GM23248 (cell line): ENCODE measurements at places on chromosomes 13 and 19. TPM values are rescaled to one million over a fixed set of nuclear protein-coding genes. Genes with fewer than 3 reads are reported as not detected.

The PSG6 gene
- 1.2 and 1.8 TPM in 2 replicates for polyA plus RNA-seq

The CD33 gene
- polyA plus RNA-seq: 0.30 TPM in 1 of 2 replicates, not detected in the other

The ELF1 gene
- polyA plus RNA-seq: 39.9 and 42.7 TPM in 2 replicates

The ALOX5AP gene
- polyA plus RNA-seq: 0.49 and 0.58 TPM in 2 replicates

The C19orf18 gene
- polyA plus RNA-seq: 0.79 and 1.0 TPM in 2 replicates

The FPR2 gene
- not detected in 2 replicates for polyA plus RNA-seq

The APC2 gene
- polyA plus RNA-seq: 0.10 and 0.11 TPM in 2 replicates

The PDCD5 gene
- polyA plus RNA-seq: 296 and 309 TPM in 2 replicates

The ZNF563 gene
- polyA plus RNA-seq: 2.6 and 2.8 TPM in 2 replicates

DNA sequence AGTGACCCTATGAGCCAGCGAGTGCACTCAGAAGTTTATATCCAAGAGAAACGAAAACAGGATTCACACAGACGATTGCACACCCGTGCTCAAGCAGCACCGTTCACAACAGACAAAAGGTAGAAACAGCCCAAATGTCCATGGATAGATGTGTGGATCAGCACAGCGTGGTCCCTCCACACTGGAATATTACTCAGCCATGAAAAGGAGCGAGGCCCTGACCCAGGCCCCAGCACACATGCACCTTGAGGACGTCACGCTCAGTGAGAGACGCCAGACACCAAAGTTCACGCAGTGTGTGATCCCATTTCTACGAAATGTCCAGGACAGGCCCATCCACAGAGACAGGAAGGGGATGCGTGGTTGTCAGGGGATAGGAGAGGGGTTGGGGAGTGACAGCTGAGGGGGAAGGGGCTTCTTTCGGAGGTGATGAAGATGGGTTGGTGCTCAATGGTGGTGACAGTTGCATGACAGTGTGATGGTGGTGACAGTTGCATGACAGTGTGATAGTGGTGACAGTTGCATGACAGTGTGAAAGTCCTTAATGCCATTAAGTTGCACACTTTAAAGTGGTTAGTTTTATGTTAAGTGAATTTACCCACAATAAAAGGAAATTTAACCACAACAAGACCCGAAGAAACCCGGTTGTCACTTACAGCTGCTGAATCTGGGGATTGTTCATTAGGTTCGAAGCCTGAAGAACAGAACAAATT is 18.9 kb upstream of the SLC39A3 start:
- no peak for DNase-seq

DNA sequence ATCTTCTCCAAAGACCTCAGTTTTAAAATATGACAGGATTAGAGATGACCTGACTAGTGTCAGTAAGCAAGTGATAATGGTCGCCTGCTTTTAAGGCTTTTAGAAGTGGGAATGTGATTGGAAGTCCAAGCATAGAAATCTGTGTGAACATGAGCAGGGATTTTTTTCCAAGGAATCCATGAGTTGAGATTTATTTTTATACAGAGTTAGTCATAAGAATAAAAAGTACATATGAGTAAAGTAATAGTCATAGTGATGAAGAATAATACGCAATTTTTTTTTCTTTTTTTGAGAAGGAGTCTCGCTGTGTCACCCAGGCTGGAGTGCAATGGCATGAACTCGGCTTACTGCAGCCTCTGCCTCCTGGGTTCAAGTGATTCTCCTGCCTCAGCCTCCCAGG is 1.6 kb downstream of the ZNF546 start:
- DNase-seq: peak; percentile 63

GRCh38 chr19:10113964-10114650 is 2.6 kb downstream of the P2RY11 start:
- DNase-seq: peak; percentile 18

DNA sequence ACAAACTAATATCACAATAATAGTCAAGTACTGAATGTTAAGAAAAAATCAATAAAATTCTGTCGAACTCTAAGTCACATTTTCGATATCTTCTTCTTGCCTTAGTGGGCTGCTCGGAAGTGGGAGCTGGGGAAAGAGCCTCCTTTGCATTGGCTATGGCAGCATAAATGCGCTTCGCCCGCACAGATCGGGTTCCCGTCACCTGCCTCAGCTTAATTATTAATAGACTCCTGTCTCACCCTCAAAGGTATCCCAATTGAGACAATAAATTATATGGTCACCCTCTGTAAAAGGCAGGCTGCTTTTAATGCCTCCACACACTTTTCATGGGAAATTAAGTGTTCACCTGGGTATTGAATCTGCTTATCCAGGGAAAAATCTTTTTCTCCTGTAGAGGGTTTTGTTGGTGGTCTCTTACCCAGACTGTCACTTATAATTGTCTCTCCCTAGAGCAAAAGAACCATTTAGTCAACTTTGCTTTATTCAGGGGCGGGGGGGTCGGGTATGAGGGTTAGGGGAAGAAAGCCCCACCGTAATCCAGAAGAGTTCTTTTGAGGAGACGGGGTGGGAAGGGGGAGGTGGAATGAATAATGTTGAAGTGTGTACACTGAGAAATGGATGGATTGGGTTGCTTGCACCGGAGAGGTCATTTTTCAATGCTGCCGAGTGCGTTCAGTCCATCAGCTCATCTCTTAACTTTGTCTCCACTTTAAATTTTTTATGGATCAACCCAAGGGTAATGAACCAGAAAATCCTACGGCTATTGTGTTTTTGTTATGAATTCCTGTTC is 682.6 kb upstream of the SGCG start:
- no peak for DNase-seq

DNA sequence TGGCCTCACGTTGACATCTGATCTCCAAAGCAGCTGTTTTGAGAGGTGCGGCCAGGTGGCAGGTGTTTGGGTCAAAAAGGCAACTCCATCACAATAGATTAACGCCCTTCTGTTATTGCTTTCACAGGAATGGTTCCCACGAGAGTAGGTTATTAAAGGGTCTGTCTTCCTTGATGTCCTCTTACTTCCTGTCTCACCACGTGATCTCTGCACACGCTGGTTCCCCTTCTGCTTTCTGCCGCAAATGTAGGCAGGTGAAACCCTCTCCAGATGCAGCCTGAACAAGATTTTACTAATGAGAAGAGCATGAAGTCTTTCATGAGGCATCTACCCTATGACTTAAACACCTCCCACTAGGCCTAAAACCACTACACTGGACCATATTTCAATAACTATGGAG is 22.8 kb upstream of the ZNF564 start:
- no peak for DNase-seq

GRCh38 chr13:29958476-29958875 is 108.1 kb upstream of the UBL3 start:
- DNase-seq: no peak

- DNase-seq: peak; percentile 88
Observed at GRCh38 chr13:28716511-28716910, 2.3 kb downstream of the SLC46A3 start.

GRCh38 chr19:56603829-56604228 is 8.7 kb downstream of the ZNF71 start:
- peak; percentile 57 for DNase-seq

DNA sequence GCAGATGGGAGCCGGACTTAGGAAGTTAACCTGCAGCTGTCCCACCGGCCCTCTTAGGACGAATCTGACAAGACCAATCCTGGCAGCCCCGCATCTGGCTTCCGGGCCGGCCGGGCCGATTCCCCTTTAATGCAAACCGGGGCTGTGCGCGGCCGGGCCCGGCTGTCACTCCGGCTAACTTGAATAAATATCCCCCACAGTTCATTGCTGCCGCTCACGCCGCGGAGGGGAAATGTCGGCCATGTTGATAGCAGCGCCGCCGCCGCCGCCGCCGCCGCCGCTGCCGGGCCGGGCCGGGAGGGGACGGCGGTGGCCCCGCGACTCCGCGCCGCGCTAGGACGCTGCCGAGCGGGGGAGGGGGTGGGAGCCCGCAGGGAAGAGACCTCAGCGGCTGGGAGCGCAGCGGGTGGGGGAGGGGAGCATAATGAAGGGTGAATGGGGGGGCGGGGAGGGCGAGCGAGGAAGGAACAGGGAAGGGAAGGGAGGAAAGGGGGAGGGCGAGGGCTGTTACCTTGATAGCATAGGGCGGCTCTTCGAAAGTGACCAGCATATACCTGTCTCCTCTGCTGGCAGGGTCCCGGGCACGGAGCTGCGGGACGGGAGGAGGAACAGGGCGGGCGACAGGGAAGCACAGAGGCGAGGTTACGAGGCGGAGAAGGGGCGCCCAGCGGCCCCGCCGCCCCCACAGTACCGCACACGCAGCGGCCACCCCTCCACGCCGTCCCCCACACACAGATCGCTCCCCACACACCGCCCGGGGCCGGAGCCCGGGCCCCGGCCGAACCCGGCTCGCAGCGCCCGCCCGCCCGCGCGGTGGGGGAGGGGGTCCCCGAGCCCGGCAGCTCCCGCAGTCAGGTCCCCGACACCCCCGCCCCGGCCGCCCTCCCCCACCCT is 1.1 kb downstream of the INTS6 start:
- peak; percentile 83 for DNase-seq

DNA sequence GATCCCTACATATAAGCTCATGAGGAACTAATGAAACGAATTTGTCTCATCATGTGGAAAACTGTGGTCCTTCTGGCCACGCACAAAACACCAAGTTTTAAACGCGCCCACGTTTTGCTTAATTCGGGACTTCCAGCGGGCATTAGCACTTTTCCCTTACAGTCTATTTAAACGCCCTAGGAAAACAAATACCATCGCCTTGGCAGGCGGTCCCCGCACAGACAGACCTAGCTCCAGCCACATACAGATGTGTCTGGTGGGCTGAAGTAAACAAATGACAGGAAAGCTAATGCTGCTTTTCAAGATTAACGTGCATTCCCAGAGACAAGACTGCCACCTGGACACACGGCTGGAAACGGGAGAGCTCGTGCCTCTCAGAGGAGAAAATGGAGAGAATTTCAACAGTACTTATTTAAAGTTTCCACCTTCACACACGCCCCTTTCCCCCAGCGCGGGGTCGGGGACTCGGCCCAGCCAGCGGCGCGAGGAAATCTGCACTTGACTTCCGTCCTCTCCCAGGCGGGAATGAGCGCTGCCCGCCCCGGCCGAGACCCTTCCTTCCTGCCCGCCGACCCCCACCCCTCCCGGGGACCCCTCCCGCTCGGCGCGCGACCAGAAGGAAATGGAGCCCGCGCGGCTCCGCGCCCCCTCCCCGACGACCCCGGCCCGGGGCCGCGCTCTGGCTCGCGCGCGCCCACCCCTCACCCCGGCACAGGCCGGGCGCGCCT is 931 bp downstream of the USP12 start:
- DNase-seq: peak; percentile 87

DNA sequence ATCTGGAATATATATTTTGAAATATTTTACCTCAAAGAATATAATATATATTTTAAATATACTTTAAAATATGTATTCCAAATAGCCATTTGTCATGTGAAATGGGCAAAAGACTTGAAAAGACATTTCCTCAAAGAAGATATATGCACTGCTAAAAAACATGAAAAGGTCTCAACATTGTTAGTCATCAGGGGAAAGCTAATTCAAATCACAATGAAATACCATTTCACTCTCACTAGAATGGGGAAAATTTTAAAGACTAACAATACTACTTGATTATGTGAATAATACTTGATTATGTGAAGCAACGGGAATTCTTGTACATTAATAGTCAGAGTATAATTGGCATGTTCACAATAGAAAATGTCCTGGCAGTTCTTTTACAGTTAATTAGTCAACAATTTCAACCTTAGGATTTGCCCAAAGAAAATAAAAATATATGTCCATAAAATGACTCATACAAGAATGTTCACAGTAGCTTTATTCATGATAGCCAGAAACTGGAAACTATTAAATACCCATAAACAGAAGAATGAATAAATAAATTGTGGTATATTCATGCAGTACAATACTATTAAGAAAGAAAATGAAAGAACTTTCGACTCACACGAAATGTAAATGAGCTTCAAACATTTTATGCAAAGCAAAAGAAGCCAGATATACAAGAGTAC is 6.8 kb upstream of the KBTBD6 start:
- peak; percentile 48 for DNase-seq
